ENCODE measurements at places on chromosomes 16 and 17.
A peak's percentile ranks its signal among the peaks of the same experiment; 100 is the strongest.

DNA sequence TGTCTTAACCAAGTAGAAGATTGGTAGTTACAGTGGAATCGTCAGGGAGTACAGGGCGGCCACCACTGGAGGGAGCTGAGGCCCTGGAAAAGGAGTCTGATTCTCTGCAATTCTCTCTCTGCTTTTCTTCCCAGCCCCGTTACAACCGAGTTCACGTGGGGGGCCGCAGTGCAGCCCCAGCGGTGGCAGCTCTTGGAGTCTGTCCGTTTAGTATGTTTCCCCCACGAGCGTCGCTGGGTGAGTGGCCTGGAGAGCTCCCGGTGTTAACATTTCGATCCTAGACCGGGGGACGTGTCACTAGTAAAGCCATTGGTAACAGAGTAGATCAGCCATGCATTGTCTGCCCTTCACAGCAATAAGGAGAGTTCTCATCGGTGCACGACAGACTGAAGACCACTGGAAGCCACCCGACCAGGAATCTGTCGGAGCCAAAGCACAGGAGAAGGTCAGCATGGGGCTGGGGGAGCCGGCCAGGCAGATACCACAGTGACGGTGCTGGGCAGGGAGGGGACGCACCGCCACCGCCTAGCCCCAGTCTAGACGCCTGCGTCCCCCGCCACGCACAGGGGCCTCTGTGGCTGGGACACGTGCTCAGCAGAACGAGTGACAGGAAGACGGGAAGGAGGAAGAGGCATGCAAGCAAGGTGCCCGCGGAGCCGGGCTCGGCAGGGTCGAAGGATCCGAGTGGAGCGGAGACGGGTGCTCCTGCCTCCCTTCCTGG lies 15.7 kb downstream of the SLC16A3 start:
- DNase-seq: no peak

DNA sequence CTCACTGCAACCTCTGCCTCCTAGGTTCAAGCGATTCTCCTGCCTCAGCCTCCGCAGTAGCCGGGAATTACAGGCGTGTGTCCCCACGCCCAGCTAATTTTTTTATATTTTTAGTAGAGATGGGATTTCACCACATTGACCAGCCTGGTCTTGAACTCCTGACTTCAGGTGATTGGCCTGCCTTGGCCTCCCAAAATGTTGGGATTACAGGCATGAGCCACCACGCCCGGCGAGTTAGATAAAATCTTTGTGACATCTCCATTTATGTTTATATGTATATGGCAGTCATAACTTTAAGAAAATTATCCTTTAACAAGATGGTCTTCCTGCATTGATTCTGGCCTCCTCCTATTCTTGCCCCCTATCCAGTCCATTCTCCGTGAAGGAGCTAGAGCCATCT lies 24.0 kb downstream of the CCDC42 start:
- no peak for DNase-seq

GRCh38 chr17:28127196-28127595 lies 84.7 kb downstream of the NLK start:
- no peak for DNase-seq

DNA sequence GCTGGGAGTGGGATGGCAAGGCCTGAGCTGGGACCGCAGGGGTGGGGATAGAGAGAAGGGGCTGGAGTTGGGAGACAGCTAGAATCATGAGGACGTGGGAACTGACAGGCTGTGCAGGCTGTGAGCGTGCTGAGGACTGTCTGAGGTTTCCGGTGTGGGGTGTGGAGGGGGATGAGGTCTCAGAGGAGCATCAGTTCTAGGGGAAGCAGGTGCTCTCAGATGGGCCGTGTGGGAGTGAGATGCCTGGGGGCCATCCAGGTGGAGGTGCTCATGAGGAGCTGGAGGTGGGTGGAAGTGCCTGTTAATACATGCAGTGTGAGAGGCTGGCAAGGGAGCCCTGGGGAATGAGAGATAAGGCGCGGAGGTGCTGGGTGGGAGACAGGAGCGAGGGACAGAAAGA lies 27.2 kb downstream of the HASPIN start:
- DNase-seq: no peak

DNA sequence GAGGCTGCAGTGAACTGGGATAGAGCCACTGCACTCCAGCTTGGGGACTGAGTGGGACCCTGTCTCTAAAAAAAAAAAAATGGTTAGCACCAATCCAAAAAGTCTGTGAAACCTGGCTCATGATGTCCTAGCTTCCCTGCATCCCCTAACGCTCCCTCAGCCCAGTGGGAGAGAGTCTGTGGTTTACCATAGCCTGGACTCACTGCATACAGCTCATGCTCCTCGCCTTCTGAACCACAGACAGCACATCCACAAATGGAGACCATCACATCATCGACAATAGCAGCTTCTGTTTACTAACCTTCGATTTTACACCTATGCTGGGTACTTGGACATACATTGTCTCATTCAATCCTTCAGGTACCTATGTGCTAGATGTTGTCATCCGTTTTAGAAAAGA lies 43.6 kb downstream of the NLRC5 start:
- DNase-seq: no peak

DNA sequence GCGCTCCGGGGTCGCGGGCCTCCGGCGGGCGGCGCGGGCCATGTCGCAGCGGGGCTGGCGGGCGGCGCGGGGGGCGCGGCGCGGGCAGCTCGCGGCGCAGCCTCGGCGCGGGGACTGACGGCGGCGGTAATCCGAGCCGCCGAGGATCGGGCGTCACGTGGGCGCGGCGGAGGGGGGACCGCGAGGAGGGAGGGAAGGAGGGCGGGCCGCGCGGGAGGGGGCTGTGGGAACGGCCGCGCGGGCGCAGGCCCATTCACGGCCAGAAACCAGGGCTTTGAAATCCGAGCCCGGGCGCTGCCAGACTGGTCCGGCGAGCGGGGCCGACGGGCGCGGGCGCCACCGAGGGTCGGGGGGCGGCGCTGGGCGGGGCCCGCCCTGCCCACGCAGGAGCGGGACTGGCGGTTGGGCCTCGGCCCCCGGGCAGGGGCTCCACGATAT lies at the start of gene MTSS2:
Gene MTSS2 (minus strand): TSS at position 116 of the 438 bp plus-strand sequence. CDS start 262 bp downstream, outside the sequence.
- peak; percentile 72 for DNase-seq
